Coronary artery (tissue), 2 donors: ENCODE measurements at places on chromosomes 12 and 14.

- DNase-seq: no peak
These were observed 751 bp downstream of the P3H3 start for GRCh38 chr12:6828781-6829535.

DNA sequence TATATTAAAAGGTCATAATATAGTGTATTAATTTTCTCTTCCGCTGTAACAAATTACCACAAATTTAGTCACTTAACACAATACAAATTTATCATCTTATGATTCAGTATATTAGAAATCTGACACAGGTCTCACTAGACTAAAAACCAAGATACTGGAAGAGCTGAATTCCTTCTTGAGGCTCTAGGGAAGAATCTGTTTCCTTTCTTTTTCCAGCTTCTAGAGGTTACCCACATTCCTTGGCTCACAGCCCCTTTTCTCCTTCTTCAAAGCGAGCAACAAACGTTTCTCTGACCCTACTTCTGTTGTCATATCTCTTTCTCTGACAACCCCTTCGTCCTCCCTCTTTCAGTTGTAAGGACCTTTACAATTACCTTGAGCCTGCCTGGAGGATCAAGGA lies 43.4 kb upstream of the AMN1 start:
- no peak for DNase-seq

- DNase-seq: no peak
These were observed 14.5 kb upstream of the FLVCR2 start for GRCh38 chr14:75563931-75564330.

- no peak for DNase-seq
These were observed 126.2 kb downstream of the GRIP1 start for GRCh38 chr12:66552716-66553115.

DNA sequence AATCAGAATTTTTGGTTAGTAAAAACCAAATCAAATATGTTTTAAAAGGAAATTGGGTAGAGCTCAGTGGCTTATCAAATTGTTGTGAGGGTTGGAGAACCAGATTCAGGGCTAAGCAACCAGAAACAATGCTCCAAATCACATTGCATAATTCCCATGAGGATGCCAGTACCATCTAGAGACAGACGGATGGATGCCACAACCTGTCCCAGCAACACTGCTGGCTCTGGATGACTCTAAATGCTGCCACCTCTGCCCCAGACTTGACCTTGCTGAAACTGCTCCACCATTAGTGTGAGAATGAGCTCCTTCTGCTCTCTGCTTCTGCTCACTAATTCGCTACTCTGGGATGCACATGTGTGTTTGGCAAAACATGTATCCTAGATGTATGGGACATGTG lies 43.9 kb downstream of the FRS2 start:
- DNase-seq: no peak

DNA sequence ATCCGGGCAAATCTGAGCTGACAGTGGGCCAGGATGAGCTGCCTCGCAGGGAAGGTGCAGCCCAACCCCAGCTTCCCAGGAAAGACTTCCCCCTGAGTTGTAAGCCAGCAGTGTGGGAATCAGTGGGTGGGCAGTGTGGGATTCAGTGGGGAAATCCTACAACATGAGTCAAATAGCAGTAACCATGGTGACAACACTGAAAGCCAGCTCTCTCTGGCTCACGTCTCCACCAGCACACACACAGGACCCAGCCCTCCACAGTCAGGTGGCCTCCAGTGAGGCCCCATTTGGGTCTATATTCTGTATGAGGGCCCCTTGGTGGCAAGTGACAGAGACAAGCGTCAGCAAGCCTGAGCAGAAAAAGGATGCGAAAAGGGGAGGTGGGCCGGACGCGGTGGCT lies 6.0 kb upstream of the LGALS3 start:
- DNase-seq: no peak

DNA sequence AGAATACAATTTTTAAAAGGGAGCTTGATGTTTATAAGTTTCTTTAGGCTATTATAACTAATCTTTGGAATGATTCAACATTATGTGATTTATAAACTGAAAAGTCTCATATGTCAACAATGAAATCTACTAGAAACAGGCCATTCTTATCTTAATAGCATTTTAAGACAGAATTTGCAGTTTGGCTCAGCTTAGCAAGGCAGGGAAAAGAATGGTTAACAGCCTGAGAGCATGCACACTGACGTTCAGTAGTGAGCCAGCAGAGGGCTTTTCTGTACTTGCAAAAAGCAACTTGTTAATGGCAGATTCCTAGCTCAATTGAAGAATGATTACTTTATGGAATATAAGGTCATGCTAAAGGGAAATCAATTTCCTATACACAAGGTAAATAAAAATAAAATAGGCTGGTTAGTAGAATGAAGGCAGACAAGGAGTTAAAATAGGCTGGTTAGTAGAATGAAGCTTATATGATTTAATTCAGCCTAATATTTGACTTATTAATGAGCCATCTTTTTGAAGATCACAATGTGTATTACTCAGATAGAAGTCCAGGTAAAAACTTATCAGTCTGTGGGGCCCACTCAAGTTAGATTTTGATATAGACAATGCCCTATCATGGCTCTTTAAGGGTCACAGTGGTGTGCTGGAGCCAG lies 95.9 kb downstream of the OTOGL start:
- DNase-seq: no peak

GRCh38 chr12:71157601-71158233 lies at the start of gene TSPAN8:
Gene TSPAN8 (minus strand): TSS chr12:71157999. CDS start chr12:71157678, 321 bp downstream.
- no peak for DNase-seq

DNA sequence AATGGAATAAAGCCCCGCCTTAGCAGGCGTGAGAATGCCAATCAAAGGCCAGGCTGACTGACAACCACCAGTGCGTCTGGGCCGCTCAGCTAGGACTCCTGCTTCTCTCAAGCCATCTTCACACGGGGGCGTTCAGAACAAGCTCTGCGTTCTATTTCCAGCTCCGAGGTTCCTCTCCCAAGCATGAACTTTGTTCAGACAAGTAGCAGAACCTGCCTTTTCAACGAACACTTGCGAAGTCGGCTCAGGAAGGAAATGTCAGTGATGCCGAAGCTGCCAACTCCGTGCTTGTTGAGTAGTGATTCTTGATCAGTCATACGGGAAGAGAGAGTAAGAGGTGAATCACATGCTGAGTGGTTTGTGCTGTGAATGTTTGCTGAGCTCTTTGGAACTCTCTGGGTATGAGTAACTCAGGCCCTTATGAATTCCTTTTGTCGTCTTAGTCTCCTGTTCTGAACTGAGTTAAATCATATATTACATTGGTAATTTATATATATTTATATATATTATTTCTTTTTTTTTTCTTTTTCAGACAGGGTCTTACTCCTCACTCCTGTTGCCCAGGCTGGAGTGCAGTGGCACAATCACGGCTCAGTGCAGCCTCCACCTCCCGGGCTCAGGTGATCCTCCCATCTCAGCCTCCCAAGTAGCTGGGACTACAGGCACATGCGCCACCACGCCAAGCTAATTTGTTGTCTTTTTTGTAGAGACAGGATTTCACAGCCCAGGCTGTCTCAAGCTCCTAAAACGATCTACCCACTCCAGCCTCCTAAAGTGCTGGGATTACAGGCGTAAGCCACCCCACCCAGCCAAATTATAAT lies 29.4 kb upstream of the BCL7A start:
- DNase-seq: no peak
